CD4-positive, alpha-beta T cell treated with Interleukin-15 for 4 hours (primary cell): ENCODE measurements at places on chromosomes 3 and 15.
A peak's percentile ranks its signal among the peaks of the same experiment; 100 is the strongest.

- no peak for DNase-seq
These were observed 164.5 kb downstream of the ZMAT3 start for GRCh38 chr3:178907081-178907480.

GRCh38 chr15:81882504-81882903 is 163.3 kb downstream of the MEX3B start:
- DNase-seq: no peak

GRCh38 chr3:157133434-157134320 is 26.3 kb downstream of the CCNL1 start:
- no peak for DNase-seq

- DNase-seq: peak; percentile 59
These were observed 74.1 kb upstream of the POMGNT2 start for GRCh38 chr3:43180027-43180426.

GRCh38 chr3:56323986-56324420 is 144.3 kb downstream of the ERC2 start:
- no peak for DNase-seq

DNA sequence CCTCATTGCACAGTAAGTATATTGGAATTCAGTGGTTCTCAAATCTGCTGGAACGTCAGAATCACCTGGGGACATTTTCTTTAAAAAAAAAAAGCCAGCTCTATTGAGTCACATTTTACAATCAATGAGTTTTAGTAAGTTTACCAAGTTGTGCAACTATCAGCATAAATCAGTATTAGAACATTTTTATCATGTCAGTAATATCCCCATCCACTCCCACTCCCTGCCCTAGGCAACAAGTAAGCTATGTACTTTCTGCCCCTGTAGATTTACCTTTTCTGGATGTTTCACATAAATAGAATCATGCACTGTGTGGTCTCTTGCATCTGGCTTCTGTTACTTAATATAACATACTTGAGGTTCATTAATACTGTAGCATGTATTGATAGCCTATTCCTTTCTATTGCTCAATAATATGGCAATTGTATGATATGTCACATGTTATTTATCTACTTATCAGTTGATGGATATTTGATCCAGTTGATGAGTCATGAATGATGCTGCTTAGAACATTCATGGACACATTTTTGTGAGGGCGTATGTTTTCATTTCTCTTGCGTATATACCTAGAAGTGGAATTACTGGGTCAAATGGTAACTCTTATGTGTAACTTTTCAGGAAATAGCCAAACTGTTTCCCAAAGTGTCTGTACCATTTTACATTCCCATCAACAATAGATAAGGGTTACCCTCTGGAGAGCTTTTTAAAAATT is 180.5 kb downstream of the THSD4 start:
- no peak for DNase-seq
